ENCODE measurements at places on chromosomes 11 and 22.

DNA sequence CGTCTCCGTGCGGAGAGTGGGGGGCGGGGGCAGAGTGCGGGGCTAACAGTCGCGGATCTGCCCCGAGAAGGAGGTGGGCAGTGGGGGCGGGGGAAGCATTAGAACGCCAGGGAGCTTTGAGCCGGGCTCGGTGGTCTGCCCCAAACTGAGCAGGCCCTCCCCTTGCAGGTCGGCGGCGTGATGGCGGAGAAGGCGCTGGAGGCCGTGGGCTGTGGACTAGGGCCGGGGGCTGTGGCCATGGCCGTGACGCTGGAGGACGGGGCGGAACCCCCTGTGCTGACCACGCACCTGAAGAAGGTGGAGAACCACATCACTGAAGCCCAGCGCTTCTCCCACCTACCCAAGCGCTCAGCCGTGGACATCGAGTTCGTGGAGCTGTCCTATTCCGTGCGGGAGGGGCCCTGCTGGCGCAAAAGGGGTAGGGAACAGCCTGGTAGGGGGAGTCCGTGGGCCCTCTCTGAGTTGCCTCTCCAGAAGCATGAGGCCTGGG lies 979 bp downstream of the ABCG4 start:
- no peak for DNase-seq

DNA sequence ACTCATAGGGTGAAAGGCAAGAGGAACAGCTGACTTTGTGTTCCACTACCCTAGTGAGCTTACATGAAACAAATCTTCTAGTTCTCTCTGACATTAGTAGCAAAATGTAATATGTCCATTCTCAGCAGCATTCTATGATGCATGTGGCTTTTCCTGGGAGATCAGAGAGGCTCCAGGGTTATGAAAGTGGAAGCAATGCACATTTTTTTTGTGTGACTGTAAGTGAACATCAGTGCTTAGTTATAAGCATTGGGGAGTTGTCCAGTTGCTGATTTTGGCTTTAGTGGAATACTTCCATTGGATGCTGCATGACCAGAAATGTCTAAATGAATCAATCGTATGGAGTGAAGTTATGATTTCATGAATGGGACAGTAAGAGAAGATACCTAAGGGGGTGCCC lies 255.9 kb downstream of the FAT3 start:
- no peak for DNase-seq

- DNase-seq, result no peak
These were observed 336.4 kb downstream of the BRD1 start for GRCh38 chr22:49491221-49491635.

- peak; percentile 28 for DNase-seq
These were observed 709 bp upstream of the ST3GAL4 start for GRCh38 chr11:126354631-126355323.

All from GM06990 (cell line).